Muscle of arm (tissue), 14 donors: ENCODE measurements at places on chromosomes 2 and 18.

DNA sequence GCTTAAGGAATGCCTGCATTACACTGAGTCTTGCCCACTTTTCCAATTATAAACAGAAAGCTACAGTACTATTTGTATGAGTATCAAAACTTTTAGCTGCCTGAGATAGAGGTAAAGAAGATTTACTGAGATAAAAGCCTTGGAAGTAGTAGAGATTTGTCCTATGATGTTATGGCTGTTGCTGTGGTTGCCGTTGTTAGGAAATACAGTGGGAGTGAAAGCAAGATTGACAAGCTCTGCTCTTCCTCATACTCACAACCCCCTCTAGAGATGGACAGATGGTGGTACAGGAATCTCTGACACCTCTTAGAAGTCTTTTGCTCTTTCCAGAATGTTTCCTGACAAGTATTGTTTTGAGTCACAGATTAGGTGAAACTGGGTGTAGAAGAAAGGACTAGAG is 242.5 kb downstream of the RPIA start:
- peak; percentile 46 for DNase-seq

DNA sequence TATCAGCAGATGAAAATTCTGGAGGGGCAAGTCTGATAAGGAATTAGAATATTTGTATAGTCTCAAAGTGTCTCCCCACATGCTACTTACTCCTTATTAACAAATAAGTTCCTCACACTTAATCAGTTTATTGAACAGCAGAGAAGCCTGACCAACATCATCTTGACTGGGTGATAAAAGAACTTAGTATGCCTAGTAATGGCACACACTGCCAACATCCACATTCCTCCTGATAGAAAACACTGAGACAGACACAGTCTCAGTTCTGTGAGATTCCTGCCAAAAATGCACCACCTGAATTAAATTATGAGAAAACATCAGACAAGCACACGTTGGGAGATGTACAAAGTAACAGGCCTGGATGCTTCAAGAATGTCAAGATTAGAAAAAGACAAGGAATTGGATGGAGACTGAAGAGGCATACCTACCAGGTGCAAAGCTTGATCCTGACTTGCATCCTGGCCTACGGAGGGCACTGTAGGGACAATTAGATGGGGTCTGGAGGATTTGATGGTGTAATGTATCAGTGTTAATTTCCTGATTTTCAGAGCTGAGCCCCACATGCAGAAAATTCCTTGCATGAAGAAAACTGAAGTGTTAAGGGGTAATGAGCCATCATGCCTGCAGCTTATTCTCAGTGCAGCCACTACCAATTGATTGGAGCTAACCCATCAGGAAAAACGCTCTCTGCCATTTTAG is 200.4 kb upstream of the SH3BP4 start:
- no peak for DNase-seq

GRCh38 chr2:121710470-121711170 is 26.1 kb downstream of the NIFK start:
- DNase-seq: no peak

GRCh38 chr2:85802354-85803103 is 48.7 kb downstream of the ATOH8 start:
- DNase-seq: no peak

GRCh38 chr2:98175811-98176210 is 88.8 kb downstream of the VWA3B start:
- DNase-seq: no peak

DNA sequence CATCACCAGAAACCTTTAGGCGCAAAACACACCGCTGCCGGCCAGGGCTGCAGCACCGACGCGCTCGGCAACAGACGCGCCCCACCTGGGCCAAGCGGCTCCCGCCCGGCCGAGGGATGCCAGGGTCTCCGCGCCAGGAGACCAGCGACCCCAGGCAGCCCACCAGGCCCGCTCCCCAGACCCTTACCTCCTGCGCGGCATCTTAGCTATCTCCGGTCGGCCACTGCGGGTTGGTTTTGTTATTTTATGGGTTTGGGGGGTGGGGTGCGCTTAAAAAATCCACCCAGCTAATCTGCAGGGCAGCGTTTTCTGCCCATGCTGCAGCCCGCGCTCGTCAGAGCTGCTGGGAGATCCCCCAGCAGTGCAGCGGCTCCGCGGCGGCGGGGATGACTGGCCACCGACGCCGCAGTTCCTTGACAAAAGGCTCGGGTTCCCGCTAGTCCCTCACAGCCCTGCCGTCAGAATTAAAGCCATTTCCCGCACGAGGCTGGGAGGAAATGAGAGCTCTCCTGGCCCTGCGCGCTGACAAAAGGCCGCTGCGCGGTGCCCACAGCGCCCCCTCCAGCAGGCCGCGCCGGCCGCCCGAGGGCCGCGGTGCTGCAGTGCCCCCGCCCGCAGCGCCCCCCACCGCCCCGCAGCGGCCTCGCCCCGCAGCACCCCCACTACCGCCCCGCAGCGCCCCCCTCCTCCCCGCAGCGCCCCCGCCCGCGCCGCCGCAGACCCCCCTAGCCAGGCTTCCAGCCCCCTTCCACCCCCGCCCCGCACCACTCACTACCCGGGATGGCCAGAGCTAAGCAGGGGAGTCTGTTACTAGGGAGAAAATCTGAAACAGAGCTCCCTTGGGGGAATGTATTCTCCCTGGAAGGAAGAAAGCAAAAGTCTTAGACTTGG is at the start of gene ADD2:
Gene ADD2, minus strand, starts transcription at position 502 of the 891 bp plus-strand sequence. CDS start 61,792 bp downstream, outside the sequence.
- DNase-seq: peak; percentile 39

DNA sequence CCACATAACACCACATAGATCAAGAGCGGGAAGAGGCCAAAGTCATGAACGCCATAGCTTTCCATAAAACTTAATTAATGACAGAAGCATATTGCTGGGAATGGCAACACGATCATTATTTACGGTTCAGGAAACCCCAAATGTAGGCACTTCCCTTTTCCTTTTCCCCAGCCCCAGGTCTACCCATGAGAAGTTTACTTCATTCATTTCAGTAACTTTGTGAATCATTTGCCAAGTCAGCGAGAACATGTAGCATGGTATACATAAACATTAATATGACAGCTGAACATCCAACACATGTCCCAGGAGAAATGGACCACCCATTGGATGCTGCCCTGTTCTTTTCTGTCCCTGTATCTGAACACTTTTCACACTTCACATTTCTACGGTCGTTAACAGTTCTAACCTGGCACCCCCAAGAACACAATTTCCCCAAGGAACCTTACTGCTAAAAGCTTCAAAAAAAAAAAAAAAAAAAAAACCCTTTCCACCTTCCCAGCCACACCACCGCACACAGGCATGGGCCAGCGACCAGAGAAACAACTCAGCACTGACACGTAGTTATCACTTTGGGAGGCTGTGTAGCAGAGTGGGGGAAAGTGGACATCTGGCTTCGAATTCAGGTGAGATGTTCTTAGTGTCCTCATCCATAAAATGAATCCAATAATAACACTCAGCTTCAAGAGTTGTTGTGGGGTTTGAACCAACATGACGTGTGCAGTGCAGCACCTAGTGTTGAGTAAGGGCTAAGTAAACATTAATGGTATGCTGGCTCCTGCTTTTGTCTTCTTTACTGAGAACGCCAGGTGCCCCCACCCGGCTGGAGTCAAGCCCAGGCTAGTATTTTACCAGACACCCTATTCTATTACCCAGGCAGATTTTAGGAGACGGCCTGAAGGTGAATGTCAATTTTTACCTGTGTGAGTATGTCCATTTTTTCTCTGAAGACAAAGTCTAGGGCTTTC is 371.5 kb downstream of the LNPK start:
- DNase-seq: no peak

DNA sequence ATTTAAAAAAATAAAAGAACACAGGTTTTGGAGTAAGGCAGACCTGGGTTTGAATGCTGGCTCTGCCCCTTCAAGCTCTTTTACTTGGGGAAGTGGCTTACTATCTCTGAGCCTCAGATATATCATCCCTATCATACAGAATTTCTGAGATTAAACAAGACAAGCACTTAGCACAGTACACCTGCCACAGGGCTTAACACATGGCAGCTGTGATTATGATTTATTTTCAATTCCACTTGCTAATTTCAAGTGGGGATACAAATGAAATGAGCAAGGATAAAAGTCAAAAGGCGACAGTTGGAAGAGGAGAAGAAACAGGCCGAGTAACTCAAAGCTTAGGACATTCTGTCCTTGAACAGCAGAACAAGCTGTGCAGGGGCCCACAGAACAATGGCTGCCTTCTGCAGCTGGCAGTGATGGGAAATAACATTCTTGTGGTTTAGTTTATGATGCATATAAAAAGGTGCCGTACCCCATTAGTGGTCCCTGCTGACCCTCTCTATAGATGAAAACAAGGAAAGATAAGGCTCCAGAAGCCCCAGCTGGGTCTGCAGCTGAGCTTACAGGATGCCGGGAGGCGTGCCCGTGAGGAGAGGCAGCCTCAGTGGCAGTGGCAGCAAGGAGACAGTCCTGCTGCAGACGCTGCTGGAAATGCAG is 45.3 kb downstream of the KIF3C start:
- no peak for DNase-seq

DNA sequence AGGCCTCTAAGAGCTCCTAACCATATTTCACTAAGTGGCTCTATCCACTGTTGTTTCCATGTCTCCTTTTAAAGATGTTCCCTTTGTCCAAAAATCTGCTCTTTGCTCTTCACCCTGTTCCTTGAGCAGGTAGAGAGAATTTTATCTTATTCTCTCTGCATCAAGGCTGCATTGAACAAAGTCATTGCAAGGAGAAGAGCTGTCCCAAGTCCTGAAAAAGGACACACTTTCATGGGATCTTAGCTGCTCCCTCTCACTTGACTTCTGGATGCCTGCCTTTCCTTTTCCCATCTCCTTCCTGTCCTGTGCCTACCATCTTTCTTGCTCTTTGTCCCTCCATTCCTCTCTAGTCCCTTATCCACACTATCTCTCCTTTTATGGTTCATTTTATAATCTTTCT is 235.2 kb upstream of the THSD7B start:
- DNase-seq: no peak

DNA sequence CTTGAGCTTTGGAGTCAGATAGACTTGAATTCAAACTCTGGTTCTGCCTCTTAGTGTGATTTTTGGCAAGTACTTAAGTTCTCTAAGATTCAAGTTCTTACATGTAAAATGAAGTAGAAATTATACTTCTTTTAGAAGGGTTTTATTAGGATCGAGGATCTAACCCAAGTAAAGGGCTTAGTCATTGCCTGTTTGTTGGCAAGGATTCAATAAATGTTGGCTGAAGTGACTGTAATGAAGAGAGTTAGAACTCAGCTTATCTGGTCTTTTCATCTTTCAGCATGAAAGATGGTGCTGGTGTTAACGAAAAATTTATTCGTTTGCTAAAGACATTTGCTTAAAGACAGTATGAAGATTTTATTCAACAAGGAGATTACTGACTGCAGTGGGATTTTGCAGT is 315.9 kb upstream of the THUMPD2 start:
- DNase-seq: peak; percentile 41

- no peak for DNase-seq
Observed at GRCh38 chr2:70607121-70607561, 53.5 kb upstream of the TGFA start.

- DNase-seq: no peak
Observed at GRCh38 chr2:229901819-229902218, 20.0 kb downstream of the TRIP12 start.

DNA sequence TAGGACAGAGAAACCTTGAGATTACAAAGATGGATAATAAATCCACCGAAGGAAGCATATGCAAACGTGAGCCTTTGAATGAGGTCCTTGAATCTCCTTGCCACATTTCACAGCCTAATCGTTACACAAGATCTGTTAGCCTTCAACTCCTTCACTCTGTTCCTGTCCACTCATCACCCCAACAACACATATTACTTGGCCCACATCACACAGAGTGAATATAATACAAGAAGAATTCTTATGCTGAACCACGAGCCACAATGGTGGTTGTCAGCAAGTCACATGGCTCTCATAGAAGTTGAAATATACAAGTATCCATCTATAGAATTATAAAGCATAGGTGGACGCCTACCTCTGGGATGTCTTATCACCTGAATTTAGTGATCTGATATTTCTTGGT is 12.6 kb downstream of the ZBTB7C start:
- no peak for DNase-seq

DNA sequence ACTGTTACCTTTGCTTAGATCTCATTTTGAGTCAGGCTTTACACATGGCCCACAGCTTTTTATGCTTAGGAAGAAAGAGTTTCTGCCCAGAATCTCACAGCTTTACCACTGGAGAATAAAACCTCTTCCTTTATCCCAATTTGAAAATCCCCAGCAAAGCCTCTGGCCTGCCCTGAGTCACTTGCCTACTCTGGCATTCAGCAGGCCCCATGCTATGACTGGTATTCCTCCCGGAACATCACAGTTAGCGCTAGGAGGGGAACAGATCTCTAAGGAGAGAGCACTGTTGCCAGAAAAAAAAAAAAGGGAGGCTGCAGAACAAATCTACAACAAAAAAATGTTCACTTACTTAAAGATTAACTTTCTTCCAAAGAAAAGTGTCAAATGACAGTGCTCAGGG is 152.9 kb upstream of the DNMT3A start:
- DNase-seq: no peak

- DNase-seq: no peak
Observed at GRCh38 chr2:3091696-3092095, 285.9 kb downstream of the EIPR1 start.

- DNase-seq: no peak
Observed at GRCh38 chr2:233513953-233514655, 52.5 kb downstream of the USP40 start.

DNA sequence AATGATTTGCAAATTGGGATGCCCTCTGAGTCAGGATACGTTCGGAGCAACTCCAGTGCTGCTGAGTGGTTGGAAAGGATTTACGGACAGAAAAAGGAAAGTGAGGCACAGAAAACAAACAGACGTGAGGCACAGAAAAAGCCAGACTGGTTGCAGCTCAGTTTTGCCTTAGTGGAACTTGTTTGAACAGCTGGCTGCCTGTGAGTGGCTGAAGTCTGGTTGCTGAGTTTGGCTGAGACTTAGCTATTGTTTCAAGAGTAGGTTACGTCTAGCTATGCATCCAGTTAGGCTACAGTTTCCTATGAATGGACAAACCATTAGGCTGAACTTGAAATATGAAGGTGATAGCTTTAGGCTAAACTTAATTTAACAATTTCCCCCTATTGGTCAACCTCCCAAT is 256.6 kb downstream of the VAPA start:
- DNase-seq: no peak

GRCh38 chr18:74806700-74807416 is 209.2 kb downstream of the ZNF407 start:
- no peak for DNase-seq

DNA sequence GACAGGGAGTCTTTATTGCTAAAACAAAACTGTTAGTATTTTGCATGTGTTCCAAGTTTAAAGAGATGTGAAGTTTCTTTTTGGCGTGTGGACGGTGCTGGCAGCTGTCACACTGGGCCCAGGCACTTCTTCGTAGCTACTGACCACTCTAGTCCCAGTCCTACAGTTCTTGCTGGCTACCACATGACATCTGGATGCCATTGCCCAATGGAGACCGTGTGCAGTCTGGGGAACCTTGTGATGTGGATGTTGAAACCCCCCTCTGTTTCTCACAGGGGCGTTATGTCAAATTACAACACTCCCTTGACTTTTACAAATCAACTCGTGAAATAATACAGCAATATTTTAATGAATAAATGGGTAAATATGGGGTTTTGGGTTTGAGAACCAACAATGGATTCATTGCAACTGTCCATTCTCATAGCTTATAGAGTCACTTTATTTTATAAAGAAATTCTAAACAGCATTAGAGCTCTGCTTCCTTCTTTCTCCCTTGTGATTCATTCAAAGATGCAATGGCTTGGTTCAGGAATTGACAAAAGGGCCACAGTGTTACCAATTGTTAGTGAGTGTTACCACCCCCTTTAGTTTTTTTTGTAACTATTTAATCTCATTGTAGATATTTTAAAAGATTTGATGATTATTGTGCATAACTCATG is 1.2 kb downstream of the GPD2 start:
- no peak for DNase-seq

GRCh38 chr18:44701227-44701626 is 20.5 kb downstream of the SETBP1 start:
- no peak for DNase-seq
